ENCODE measurements at places on chromosomes 1 and 21.

GRCh38 chr1:96028071-96028470 lies 693.5 kb upstream of the PTBP2 start:
- DNase-seq = no peak

DNA sequence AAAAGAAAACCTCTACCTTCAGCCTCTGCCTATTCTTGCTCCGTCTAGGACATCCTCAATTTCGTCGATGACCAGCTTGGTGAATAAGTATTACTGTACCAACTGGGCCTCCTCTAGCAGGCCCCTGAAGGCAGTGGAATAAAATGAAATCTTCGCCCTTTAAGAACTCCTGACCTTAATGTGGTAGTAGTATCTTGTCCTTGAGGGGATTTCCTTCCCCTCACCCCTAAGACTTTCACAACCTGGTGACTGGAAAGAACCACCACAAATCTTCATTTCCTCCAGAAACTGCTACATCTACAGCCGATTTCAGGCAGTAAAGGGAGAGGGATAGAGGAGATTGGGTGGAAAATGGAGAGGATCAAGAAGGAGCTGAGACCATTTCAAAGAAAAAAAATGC lies 1.6 kb upstream of the HAX1 start:
- no peak for DNase-seq

- DNase-seq = no peak
Observed at GRCh38 chr1:32888677-32889420, 2.6 kb downstream of the HPCA start.

DNA sequence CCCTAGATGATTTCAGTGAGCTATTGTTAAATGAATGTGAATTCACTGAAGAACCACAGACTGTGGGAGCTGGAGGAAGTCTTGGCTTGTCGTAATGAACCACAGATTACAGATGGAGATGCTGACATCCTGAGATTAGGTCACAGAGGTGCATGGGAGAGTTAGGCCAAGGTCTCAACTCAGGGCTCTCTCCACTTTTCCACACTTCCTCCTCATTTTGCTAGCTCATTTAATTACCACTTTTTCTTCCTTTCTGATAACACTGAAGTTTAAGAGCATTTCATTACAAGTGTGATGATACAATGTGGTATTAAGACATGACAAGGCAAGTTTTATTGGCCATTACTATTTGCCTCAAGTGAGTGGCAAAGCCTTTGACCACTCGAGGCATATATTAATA lies 30.8 kb downstream of the ST6GALNAC3 start:
- DNase-seq = no peak

- DNase-seq = no peak
Observed at GRCh38 chr1:224770336-224770693, 154.2 kb downstream of the CNIH3 start.
